ENCODE measurements at places on chromosomes 16 and 17.

- DNase-seq: no peak
Observed at GRCh38 chr16:9372934-9373890, 281.8 kb downstream of the HAPSTR1 start.

GRCh38 chr16:2595393-2596205 lies 57.8 kb downstream of the PDPK1 start:
- DNase-seq: no peak

GRCh38 chr17:15255713-15256454 lies 9.2 kb downstream of the PMP22 start:
- no peak for DNase-seq

- no peak for DNase-seq
Observed at GRCh38 chr16:723695-724094, 2.5 kb downstream of the CCDC78 start.

DNA sequence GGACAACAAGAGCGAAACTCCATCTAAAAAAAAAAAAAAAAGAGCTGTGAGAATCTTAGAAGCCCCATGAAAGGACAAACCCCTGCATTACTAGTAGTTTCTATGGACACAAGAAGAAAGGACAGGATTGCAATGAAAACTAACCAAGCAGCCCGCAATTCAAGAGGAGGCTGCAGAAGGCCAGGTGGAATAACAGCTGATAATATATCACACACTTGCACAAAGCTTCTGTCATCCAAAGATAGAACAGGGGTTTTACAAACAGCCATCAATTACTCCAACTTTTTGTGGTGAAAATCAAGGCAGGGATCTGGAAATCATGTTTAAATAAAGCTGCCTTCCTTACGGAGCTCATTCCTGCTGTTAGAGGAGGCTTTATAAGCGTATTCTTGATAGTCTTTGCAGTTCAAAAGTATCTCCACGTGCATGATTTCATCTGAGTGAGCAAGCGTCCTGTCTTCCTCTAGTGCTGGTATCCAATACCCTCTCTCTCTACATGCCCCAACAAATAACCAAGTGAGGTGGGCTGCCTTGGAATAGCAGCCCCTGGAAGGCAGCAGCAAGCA lies 23.1 kb upstream of the TMEM94 start:
- DNase-seq: no peak

DNA sequence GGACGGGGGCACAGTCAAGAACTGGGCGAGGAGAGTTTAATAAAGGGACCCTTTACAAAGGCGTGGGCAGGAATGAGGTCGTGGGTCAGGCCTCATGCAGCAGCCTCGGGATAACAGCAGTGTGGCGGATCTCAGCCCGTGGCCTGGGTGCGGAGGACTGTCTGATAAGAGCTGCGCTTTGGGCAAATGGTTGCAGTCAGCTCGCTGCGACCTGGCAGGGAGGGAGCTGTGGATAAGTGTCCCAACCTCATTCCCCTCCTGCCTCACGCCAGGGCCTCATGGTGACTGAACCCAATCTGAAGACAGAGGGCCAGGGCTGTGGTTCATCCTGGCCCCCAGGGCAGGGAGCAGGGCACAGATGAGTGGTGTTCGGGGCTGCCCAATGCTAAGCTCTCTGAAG lies 13.6 kb downstream of the SMTNL2 start:
- DNase-seq: no peak

DNA sequence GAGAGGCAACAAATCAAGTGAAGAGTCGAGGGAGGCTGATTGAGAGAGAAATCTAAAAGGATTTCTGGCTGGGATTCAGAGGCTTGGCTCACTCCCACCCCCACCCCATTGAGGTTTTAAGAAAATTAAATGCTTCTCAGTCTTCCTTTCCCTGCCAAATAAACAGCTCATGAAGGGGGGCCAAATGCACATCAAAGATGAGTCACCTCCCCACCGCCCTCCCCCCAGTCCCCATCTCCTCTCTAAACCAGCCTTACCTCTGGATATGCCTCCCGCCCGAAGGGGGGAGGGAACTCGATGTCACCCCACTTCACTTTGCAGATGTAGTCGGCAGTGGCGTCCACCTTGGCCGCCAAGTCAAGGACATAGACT lies 11.6 kb downstream of the ACLY start:
- no peak for DNase-seq

GRCh38 chr16:72658888-72659717 lies 388.8 kb downstream of the ZFHX3 start:
- DNase-seq: no peak

- no peak for DNase-seq
Observed at GRCh38 chr16:57510016-57510871, 24.0 kb upstream of the DOK4 start.

DNA sequence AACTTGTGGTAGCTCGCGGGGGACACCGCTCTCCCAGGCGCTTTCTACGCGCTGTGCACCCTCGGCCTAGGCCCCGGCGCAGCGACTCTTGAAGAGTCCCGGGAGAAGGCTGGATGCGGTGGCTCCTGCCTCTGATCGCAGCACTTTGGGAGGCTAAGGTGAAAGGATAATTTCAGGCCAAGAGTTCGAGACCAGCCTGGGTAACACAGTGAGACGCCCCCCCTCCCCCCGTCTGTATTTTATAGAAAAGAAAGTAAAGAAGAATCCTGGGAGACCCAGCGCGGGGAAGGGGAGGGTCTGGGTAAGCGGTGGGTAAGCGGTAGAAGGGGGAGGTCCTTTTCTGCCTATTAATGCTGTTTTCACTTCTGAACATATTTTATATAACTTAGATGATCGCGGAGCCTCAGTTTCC lies 486 bp upstream of the PLLP start:
- no peak for DNase-seq

GRCh38 chr16:48542020-48542473 lies 67.9 kb downstream of the N4BP1 start:
- no peak for DNase-seq

- no peak for DNase-seq
Observed at GRCh38 chr16:19690196-19690595, 27.8 kb downstream of the KNOP1 start.

- no peak for DNase-seq
Observed at GRCh38 chr16:79993629-79994209, 393.2 kb upstream of the MAF start.

DNA sequence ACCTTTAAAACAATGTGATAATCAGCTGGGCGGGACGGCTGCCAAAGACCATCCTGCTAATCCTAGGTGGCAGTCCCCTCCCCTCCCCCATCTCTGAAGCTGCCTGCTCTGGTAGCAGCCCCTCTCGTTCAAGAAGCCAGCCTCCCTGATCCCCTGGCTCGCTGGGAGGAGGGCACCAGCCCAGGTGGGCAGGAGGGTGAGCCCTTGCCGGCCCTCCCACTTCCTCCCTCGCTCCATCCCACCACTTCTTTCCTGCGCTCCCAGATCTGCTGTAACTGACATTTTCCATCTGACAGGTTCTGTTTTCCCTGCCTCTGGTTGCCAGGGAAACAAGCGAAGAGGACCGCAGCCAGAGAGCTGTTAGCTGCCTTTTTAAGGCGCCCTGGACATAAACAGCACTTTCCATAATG lies 155.7 kb upstream of the TNRC6C start:
- no peak for DNase-seq

- no peak for DNase-seq
Observed at GRCh38 chr16:10277597-10277996, 95.4 kb upstream of the GRIN2A start.
